Renal cortex interstitium (tissue), 15 donors: ENCODE measurements at places on chromosomes 4 and X.

DNA sequence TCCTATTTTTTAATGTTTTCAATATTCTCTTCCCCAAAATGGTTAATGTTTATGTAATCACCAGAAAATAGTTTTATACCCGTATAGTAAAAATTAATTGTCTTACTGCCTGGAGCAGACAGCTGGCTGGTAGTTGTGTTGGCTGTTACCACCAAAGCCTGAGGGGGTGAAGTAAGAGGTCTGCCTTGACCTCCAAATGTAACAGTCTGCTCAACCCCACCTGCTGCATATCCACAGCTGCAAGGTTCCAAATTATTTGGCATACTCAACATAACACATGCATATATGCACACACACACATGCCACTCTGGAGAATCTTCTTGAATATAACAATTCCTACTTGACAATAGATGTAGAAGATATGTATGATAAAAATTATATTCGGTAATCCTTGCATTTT lies 624.3 kb downstream of the ADGRL3 start:
- no peak for DNase-seq

DNA sequence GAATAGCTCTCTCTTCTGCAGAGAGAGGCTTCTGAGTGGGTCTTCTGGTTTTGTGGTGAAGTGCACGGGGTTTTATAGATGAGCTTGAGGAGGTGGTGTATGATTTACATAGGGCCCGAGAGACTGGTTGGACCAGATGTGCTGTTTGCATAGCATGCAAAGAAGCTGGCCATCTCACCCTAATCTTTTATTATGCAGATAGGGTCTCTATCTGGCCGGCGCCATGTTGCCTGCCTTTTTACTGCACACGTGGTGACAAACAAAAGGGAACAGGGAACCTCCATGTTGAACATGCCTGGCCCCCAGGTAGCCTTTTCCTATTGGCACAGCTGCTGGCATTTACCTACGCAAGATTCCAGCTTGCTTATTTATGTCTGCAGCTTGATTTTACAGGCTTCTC lies 473.3 kb upstream of the FAM47C start:
- no peak for DNase-seq

GRCh38 chr4:158836002-158836369 lies 67.2 kb downstream of the FNIP2 start:
- DNase-seq: no peak

- no peak for DNase-seq
Observed at GRCh38 chrX:683576-683975, 53.0 kb downstream of the SHOX start.

DNA sequence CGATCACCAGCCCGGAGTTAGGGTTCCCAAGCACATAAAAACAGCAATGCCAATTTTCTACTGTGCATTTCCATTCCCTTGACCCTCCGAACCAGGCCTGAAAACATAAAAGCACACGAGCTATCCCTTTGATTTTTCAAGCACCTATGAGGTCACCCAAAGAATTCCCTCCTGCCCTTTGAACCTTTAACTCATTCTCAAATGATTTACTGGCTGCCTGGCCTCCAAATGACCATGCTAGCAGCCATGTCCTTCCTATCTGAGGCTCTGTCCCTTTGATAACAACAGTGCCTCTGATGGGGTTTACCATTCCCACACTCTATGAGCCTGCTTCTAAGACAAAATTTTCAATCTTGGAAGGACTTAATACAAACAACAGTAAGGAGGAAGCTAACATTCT lies 15.2 kb downstream of the SHROOM4 start:
- DNase-seq: no peak

- DNase-seq: no peak
Observed at GRCh38 chrX:17740137-17741122, 3.1 kb downstream of the SCML1 start.

DNA sequence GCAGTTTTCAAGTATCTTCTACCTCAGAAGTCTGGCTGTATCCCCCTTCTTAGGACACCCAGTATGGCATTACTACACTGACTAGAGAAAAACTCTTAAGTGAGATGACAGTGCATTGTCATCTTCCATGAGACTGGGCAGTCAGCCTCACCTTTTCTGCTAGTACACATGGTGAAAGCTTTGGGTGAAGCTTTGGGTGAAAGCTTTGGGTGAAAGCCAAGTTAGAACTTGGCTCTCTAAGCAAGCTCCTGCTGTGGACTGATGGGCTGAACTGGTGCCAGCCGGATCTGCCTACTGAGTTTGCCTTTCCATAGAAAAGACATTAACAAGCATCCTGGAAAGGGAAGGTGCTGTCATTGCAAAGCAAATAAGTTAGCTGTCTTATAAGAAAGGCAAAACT lies 8.8 kb downstream of the EPHA5 start:
- no peak for DNase-seq
